Activated naive CD8-positive, alpha-beta T cell treated with anti-CD3 and anti-CD28 coated beads, Interleukin-2, amount 10 ng/mL, durations not matched to agents 7 days and 5 days (primary cell): ENCODE measurements at places on chromosomes 13 and 19.

DNA sequence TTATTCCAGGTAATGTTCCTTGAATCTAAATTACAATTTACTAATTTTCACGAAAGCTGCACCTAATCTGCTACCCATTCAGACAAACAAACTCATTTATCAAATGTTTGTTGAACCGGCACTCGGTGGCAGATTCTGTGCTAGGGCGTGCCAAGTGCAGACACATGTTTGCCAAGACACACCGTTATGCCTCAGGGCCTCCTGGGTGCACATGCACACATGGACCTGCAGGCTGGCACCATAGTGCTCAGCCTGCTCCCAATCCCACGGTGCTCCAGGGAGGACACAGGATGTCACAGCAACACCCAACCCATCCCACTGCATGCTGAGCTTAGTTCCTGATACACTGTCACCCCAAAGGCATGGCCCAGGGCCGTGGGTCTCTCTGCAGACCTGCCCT, 7.7 kb downstream of the SCGB2B2 start:
- no peak for DNase-seq

DNA sequence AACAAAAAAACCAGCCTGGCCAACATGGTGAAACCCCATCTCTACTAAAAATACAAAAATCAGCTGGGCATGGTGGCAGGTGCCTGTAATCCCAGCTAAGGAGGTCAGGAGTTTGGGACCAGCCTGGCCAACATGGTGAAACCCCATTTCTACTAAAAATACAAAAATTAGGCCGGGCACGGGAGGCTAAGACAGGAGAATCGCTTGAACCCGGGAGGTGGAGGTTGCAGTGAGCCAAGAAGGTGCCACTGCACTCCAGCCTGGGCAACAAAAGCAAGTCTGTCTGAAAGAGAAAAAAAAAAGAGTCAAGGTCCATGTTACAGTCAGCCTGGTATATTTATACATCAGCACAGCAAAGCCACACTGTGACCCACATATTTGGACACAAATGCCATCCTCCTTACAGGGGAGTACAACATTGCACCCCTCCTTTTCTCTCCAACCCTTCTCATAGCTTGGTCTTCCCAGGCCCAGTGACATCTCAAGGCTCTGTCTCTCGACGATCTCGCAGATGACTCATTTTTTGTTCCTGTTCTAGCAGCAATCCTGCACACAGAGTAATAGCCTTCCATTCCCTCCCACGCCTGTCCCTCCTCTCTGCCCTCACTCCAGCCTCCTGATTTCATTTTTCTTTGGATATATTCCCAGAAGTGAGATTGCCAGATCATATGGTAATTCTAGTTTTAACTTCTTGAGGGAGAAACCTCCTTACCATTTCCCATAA, 21.0 kb upstream of the DPP9 start:
- DNase-seq, result no peak

DNA sequence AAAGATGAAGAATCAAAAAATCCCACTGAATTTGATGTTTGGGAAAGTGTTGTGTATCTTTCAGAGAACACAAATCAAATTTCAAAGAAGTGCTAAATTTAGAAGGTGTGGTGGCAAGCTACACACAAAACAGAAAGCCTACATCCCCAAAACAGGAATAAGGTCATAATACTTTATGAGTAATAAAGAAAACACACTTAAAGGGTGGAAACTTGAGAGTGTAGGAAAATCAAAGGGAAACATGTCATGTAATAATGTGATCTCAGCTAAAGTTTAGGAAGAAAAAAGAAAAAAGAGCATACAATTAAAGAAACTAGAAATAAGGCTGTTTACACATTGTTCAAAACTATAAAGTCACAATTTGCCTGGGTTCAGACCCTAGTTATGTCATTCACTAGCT, 668.7 kb downstream of the PCDH17 start:
- no peak for DNase-seq

- no peak for DNase-seq
These were observed 114.8 kb upstream of the TRPC4 start for GRCh38 chr13:37984357-37984756.

GRCh38 chr13:59043016-59043415, 1120.7 kb downstream of the DIAPH3 start:
- DNase-seq, result no peak

GRCh38 chr19:10911579-10912363, 16.7 kb downstream of the YIPF2 start:
- no peak for DNase-seq

DNA sequence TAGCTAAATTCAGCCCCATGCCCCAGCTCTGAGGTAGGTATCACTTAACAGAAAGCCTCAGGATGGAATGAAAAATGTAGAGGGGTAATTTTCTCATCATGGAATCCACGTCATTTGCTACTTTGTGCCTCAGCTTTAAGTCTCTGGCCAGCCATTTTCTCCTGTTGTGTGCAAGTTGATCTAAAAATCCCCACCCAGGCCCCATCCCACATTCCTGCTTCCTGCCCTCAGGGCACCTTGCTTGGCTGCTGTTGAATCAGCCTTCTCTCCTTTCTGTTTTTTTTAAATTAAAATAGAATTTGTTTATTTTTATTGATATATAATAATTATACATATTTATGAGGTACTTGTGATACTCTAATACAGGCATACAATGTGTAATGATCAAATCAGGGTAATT, 179.9 kb upstream of the TSHZ3 start:
- DNase-seq, result no peak

DNA sequence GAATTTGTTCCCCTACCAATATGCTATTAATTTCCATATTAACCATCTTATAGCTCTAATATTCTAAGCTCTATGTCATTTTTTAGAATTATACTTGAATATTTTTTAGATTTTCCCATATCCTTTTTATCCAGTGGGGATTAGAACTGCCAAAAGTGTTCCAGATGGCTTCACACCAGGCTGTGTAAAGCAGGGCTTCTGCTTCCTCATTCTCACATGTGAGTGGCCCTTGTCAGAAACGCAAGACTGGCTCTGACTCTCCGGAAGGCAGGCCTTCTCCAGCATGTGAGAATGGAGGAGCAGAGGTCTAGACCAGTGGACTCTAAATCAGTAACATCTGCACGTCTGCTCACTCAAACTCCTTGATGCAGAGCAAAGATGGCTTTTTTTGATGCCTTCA, 650.1 kb downstream of the FGF9 start:
- no peak for DNase-seq

DNA sequence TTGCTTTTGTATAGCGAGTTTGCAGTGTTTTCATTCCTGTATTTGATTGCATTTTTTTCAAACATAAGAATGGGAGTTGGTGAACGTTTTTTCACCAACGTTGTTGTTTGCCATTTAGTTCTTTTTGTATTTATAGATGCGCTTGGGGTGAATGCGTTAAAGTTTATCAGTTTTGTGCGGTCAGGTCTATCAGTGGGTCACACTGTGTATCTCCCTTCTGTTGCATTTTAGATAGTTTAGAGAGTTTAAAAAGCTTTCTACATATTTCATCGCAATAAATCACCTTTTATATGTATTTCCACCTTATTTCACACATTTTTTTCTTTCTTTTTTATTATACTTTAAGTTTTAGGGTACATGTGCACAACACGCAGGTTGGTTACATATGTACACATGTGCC, 16.4 kb downstream of the OR7A5 start:
- DNase-seq, result no peak

DNA sequence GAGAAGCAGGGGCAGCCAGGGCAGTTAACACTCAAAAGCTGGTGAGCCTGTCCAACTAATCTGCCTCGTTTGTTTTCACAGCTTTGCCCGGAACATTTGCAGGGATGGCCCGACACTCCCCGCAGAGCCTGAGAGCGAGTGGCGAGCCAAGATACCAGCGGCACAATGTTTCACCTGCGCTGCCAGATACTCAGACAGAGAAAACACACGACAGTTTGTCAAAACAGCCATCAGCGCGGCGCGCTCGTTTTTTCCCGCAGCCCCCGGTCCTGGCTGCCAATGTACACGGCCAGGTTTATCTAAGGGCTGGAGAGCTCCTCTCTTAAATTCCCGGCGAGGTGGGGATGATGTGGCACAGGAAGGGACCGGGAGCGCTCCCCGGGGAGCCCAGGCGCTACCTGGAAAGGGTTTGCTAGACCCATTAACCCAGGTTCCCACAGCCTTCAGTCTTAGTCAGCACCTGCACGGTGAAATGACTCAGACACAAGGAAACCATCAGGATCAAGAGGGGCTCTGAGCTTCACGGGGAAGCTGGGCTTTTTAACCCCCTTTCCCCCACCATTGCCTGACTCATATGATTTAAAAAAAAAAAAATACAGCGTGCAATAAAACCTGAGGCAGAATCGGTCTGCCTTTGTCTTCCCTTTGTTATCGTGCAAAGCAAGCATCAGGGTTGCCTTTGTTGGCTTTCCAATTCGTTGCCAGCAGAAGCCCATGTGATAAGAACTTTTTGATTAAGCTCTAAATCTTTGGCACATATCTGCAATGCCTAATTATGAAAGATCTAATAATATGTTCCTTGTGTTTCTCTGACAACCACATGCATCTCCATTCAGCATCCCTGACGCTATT, 186.2 kb downstream of the EFNB2 start:
- no peak for DNase-seq

DNA sequence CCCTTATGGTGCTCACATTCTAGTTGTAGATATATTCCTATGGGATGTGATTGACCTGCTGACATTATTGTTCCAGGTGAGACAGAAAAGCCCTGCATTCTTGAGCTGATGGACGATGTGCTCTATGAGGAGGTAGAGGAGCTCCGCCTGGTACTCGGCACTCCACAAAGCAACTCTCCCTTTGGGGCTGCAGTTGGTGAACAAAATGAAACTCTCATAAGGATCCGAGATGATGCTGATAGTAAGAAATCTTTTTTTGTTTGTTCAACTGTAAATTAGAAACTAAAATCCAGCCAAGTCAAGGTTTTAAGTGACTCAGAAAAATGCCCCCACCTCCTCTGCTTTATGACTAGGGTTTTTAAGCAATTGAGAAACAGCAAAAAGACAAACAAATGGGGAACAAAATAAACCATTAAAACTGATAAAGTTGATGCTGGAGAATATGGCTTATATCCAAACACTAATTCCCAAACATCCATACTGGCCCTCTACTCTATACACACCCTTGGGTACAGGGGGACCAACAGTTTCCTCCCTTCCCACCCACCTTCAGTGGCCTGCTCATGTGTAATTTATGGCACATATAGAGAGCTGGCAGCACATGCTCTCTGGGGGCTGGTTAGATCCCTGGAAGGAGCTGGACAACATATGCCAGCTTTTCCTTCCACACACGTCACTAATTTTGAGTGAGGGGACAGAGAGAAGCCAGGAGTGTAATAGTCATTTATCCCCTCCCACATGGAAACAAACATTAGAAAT, 139.6 kb downstream of the STOML3 start:
- no peak for DNase-seq

DNA sequence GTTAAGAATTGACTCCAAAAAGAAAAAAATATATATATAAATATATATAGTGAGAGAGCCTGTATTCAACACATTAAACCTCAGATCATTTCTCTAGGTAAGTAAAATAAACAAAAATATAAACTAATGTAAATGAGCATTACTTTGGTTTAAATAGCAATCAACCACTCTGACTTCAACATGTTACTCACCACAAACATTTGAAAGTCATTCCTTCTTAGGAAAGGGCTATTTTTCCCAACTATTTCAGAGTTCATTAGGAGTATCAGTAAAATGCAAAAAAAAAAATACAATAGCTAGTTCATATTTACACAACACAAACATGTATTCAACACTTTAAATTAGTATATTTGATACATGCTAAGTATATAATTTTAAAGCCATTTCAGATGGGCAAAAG, 40.5 kb downstream of the KLF12 start:
- DNase-seq, result no peak

DNA sequence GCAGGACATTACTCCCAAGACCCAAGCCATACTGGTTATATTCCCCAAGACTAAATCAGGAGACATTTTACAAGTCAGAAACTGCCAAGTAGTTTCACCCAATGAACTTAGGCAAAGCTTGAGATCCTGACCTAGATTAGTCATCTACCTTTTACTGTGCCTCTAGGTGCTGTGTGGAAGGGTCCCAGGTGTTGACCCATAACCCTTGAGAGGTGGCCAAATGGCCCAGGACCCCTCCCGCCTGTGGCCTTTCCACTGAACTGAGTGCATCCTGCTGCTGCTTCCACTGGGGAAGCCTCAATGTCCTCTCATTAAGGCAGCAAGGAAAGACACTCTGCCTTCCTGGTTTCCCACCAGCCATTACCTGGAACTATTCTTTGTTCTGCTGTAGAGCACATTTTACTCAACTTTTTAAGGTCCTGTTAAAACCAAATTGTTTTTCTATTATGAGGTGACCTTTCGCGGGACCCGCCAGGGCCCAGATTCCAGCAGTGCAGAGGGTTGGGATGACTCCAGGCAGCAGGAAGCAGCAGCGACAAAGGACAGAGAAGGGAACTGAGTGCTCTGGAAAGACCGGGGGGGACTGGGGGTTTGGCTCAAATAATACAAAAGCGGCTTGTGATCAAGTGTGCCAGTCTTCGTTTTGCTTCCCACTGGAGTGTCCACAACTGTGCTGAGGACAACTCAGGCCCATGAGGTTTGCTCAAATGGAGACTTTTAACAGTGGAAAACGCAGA, 27.1 kb downstream of the ANKRD10 start:
- no peak for DNase-seq

- no peak for DNase-seq
These were observed 29.1 kb downstream of the ZNF787 start for GRCh38 chr19:56091751-56092546.

DNA sequence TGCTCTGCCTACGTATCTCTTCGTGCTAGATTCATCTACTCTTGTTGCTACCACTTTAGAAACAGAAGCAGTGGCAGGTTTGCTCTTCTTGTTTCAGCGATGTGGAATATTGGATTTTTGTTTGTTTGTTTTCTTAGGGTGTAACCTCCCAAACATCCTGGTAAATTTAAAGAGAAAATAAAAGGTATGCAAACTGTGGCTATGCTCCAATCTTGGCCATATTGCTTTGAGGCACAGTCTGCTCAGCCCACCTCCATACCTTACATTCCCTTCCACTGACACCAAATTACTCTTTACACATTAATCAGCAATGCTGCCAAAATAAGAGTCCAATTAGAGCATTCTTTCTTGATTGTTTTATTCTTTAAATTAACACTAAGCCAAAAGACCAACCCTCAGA, 25.2 kb upstream of the UBL3 start:
- no peak for DNase-seq

GRCh38 chr19:3792114-3792513, 5.9 kb upstream of the MATK start:
- no peak for DNase-seq

GRCh38 chr19:9871626-9872338, 36.7 kb downstream of the PIN1 start:
- DNase-seq, result no peak

- no peak for DNase-seq
These were observed 105.5 kb downstream of the IRS2 start for GRCh38 chr13:109680930-109681329.
